DMS79 treated with DMSO at 0.1 percent for 48 hours (cell line): ENCODE measurements at places on chromosomes 3 and 15.

GRCh38 chr3:10311710-10312109, 9.2 kb downstream of the SEC13 start:
- no peak for DNase-seq

DNA sequence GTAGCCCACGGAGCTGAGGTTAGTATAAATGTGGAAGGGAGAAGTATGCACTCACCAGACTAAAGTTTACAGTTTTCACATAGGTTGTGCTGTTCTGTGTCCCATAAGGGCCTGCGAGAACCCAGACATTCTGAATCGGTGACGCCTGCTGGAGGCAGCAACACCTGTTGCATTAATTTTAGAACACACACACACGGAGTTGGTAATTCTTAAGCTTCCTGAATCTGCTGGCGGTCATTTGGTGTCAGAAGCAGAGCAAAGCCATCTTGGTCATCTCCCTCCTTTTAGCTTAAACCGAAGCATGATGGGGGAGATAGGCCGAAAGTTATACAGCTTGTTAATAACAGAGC, 41.1 kb upstream of the AP3B2 start:
- DNase-seq: no peak

GRCh38 chr3:40464339-40465110, 7.4 kb downstream of the RPL14 start:
- DNase-seq: no peak

GRCh38 chr15:78264304-78265136, at the start of gene DNAJA4:
TSS of gene DNAJA4 (plus strand) at chr15:78264562. CDS start at chr15:78264764, 202 bp downstream.
- DNase-seq: no peak

DNA sequence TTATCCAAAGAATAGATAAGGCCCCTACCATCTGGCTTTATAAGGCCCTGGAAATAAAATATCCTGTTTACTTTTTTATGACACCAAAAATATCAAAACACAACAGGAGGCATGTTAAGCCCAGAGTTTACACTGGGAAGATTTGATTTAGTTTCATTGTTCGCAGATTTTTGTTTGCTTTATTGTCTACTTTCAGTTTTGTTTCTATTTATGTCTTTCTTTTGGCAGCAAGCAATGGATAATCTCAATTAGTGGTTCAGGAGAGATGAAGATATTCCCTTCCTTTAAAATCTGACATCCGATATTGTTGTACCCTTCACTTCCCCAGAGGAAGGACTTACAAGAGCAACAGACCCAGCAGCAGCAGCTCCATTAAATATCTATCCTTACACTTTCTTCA, 249.4 kb upstream of the ARPP21 start:
- DNase-seq: no peak

DNA sequence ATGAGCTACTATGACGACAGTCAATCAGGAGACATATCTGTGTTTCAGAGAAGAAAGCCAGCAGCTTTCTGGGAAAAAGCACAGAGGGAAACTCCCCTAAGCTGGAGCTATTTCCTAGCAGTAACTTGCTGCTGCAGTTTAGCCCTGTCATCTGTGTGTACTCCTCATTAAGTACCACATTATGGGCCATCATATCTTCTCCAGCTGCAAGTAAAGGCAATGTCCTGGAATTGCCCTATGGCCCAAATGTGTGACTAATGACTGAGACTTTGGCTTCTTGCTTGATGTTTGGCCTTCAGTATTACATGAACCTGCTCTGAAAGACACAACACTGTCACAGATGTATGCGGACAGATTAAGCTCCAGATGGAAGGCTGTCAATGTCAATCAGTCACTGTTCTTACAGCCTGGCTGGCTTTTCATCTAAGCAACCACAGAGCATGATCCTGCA, 190.8 kb downstream of the FHIT start:
- DNase-seq: no peak

- no peak for DNase-seq
Measured at GRCh38 chr15:73621286-73621826, 11.8 kb downstream of the NPTN start.

DNA sequence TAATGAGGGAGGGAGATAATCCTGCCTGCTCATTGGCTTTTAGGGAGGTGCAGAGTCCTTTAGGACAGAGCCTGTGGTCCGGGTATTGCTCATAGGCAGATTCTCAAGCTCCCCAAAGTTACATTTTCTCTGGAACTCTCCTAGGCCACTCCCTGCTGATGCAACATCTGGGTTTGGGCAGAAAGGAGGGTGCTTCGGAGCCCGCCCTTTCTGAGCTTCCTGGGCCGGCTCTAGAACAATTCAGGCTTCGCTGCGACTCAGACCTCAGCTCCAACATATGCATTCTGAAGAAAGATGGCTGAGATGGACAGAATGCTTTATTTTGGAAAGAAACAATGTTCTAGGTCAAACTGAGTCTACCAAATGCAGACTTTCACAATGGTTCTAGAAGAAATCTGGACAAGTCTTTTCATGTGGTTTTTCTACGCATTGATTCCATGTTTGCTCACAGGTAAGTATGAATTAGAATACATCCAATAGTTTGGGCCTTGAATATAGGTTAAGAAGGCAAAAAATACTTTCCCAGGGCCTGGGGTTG, at the start of gene IL20RB:
TSS of gene IL20RB (plus strand) at position 233 of the 538 bp plus-strand sequence. CDS start at position 364, 131 bp downstream.
- DNase-seq: no peak

DNA sequence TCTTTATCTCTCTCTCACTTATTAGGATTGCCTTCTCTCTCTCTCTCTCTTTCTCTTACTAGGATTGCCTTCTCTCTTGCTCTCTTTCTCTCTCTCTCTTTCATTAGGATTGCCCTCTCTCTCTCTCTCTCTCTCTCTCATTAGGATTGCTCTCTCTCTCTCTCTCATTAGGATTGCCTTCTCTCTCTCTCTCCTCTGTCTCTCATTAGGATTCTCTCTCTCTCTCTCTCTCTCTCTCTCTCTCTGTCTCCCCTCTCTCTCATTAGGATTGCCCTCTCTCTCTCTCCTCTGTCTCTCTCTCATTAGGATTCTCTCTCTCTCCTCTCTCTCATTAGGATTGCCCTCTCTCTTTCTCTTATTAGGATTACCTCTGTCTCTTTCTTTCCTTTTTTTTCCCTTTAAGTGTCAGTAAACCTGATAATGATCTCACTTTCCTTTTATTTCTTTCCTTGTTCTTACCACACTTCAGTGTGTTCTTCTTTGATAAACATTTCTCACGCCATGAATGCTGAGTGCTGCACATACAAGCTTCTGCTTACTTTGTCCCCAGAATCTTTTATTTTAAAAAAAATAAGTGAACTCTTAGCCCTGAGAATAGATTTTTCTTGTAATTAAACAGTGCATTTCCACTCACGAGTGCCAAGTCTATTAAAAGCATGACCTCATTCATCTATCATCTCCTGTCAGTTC, 243.4 kb upstream of the TBC1D5 start:
- DNase-seq: no peak

DNA sequence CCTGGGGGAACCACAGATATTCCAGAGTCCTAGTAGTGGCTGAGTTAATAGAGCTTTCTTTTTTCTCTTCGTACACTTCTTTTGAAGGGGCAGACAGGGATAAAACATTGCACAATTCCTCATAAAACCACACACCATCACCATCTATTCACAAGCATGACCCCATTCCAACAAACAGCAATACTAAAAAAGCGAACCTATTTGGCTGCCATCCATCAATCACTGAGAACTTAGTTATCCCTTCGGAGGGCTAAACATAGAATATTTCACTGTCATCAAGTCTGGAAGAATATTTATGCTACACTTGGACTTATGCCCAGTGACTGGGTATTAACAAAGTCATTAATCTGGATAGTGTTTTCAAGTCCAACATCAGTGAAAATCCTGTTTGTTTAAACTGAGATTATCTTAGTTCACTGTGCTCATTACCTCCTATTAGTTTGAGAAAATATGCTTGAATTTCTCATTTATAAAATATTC, 80.3 kb upstream of the PRTG start:
- DNase-seq: no peak
